Neural crest cell (in vitro differentiated cells): ENCODE measurements at places on chromosomes 2 and 18. TPM values are rescaled to one million over a fixed set of nuclear protein-coding genes. Genes with fewer than 3 reads are reported as not detected.

- no peak for DNase-seq
Observed at GRCh38 chr2:185970148-185970852, 231.7 kb downstream of the FSIP2 start.

DNA sequence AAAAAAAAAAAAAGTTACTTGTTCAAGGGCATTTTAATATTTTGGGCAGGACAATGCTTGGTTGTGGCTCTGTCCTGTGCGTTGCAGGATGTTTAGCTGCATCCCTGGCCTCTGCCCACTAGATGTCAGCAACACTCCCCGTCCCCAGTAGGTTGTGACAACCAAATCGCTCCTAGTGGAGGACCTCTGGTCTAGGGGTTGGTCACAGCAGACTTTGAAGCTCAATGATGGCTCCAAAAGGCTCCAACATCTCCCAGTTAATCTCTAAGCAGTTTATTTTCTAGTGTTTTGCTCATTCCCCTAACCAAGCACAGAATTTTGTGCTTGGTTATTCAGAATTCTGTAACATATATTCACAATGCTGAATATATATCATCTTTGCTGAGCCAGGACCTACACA, 67.0 kb downstream of the CHRNA1 start:
- DNase-seq, result peak; percentile 55

GRCh38 chr2:161486111-161486510, 70.0 kb downstream of the TBR1 start:
- DNase-seq, result no peak

- DNase-seq, result no peak
Observed at GRCh38 chr2:173432049-173432754, 77.5 kb downstream of the CDCA7 start.

DNA sequence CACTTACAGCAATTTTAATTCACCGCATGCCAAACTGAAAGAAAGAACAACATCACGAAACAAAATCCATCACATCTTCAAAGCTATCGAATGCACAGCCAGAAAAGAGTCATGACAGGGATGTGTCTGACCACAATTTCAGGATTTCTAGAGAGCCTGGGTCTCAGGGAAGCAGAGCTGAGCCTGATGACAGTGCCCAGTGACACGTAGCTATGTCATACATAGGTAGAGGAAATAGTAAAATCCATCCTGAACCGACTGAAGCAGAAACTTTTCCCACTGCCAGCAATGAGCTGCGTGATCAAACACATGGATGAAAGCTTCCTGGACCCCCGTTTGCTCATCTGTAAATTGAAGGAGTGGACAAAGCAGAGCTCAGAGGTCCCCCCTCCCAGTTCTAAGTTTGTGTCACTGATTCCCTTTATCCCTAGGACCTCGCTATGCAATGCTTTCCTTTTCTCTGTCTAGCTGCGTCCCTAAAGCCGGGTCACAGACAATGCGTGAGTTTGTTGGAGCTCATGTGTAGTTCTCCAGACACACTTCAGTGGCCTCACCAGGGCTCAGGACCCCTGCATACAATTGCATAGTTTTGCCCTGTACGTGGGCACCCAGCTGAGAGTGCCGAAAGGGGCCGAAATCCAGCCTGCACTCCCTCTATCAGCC, 37.6 kb downstream of the CCBE1 start:
- DNase-seq, result no peak

Gene FAM161A
- total RNA-seq, result 21.9 and 23.4 TPM in 2 replicates

Gene TRABD2A
- total RNA-seq, result 0.84 TPM in 2 replicates
